A673 (cell line): ENCODE measurements at places on chromosomes 2 and 18.
A peak's percentile ranks its signal among the peaks of the same experiment; 100 is the strongest.

DNA sequence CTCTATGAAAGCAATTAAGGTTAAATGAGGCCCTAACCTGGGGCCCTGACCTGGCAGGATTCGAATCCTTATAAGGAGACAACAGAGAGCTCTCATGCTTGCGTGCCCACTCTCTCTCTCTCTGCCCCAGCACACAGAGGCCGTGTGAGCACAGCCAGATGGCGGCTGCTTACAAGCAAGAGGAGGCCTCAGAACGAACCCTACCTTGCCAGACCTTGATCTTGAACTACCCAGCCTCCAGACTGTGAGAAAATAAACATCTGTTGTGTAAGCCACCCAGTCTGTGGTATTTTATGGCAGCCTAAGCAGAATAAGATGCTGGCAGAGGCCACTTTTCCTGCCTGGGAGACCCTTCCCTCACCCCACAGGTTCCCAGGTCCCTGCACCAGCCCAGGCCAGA, 5.2 kb upstream of the UBE2F start:
- no peak for DNase-seq

DNA sequence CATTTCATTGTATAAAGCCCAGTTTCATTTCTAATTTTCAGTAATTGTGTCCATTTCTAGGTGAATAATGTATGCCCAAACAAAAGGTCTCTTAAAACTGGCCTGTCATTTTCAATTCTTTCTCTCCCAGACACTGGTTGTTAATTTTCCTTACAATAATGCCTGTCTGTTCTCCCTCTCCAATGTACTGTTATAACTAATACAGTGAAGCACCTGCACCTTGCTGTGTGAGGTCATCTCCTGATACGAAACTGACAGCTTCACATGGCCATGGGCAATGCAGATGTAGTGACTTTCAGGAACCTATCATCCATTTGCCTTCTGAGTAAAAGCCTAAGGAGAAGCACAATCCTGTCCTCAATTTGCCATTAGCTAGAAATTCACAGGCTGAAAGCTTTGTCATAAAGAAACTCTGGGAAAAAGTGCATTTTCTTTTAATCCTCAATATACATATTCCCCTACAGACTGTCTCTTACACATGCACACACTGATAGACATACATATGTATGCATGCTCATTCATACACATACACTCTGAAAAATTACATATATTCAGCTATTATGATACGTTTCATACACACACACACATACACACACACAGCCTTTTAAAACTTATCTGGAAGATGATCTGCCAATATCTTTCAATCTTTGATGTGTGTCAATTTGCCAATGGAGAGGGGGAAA, 1030.3 kb downstream of the TDRD15 start:
- no peak for DNase-seq

DNA sequence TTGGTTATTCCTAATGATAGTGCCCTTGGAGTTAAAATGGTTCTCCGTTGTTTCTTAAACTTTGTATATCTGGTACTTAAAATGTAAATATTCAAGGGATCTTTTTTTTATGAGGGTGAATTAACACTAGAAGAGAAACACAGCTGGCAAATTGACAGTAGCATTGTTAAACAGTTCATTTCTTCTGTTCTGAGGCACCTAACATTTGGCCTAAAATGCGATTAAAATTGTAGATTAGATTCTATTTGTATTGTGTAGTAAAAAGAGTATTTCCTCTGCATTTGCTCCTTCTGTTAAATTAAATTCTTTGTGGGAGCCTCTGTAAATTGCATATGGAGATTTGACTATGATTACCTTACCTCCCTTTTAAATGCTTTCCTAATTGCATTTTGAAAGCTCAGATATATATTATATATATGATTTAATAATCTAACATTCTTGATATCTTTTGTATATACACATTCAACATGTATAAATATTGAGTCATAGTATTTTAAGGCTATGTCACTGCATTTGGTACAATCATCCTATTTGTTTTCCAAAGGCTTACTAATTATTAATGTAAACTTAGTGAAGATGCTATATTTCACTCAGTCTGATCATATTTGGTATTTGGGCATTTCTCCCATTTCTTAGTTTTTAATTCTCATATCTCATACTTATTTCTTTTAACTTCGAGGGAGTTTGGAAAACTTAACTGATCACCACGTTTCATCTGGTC, 124.4 kb downstream of the AGPS start:
- peak; percentile 45 for DNase-seq

- DNase-seq: no peak
These were observed 3.5 kb upstream of the LBX2 start for GRCh38 chr2:74502720-74503505.

GRCh38 chr18:70994116-70994515, 705.3 kb downstream of the SOCS6 start:
- DNase-seq: peak; percentile 35

DNA sequence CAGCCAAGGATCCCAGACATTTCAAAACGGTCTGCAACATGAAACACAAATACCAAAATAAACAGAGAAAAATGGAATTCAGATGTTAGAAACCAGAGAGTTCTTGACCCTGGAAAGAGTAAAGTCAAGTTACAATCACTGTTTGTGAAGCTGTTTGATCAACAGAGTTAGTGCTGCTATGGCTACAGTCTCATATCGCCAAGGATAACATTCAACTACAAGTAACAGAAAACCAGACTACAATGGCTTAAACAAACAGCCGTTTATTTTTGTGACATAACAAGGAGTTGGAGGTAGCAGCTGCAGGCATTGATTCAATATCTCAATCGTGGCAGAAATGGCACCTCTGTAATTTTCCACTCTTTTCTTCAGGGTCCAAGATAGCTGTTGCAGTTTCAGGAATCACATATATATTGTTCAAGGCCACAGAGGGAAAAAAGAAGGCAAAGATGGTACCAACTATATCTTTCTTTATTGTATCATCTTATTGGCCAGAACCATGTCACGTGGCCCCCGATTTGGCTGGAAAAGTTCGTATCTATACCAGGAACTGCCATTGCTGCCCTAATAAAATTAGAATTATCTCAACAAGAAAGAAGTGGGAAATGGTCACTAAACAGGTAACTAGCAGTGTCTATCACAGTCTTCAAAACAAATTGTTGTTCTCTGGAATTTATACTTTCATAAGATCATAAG, 17.7 kb upstream of the HNRNPLL start:
- DNase-seq: no peak

GRCh38 chr2:117523267-117523666, 291.2 kb upstream of the DDX18 start:
- DNase-seq: peak; percentile 14

DNA sequence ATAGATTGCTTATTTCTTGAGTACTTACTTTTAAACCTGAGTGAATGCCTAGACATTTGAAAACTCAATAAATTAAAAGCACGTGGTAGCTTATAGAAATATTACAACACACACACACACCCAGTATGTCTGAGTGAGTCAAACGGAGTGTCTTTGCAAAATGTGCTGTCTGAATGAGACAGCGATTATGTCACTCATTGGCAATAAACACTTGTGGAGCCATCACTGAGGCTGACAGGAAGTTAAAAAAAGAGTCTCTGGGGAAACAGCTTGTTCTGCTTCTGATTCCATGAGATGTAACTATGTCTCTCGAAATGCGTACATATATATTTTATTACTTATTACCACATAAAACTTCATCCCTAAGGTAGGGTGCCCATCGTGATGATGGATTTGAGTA, 22.3 kb upstream of the VPS4B start:
- DNase-seq: peak; percentile 85

- DNase-seq: no peak
These were observed 20.8 kb downstream of the LDLRAD4 start for GRCh38 chr18:13239171-13239956.

DNA sequence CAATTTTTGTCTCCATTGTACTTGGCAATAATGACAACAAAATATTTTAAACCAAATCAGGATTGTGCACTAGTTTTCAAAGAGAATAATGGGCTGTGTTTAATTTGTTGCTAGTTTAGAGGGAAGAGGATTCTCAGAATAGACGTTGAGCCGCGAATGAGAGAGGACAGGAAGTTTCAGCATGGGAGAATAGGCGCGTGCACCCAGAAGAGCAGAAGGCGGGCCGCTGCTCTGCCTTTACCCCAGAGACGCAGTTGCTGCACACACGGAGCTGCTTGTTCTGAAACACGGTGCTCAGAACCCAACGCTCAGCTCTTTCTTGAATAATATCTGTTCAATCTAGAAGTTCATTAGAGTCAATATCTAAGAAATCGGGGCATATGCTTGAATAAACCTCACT, 223.4 kb downstream of the MYT1L start:
- DNase-seq: no peak

- peak; percentile 14 for DNase-seq
These were observed 222.4 kb downstream of the WDR7 start for GRCh38 chr18:56873441-56874140.

DNA sequence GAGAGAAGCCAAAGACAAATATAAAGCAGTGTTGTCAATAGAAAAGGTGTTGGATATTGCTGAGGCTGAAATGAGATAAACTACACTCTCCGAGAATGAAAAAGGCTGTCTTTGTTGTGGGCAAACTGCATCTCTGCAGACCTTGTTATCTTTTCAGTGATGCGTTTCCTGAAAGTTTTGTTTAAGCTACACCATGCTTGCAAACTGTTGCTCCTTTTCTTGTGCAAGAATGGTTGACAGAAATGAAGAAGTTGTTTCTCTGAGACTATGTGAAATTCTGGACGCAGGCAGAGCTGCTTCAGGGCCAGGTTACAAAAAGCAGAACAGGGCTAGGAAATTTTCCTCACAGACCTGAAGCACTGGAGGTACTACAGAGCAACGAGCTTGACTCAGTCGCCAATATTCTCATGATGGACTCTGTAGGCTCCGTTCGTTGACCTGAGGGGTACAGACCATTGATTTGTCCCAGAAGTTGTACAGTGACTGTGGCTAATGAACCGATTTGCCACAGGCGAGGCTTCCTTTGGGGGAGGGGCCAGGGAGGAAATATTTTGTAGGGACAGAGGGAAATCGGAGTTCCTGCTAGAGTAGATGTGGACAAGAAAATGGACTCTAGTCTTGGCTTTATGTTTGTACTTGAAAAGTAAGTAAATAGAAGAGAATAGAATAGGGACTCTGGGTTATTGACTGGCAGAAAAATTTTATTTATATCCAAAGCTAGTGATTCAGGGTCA, 3.5 kb upstream of the ATL2 start:
- no peak for DNase-seq
